ENCODE measurements at places on chromosomes 3 and 15. TPM values are rescaled to one million over a fixed set of nuclear protein-coding genes. Genes with fewer than 3 reads are reported as not detected.

The TTC23 gene
- total RNA-seq, result 26.4 TPM

The NR2E3 gene
- total RNA-seq, result 0.21 TPM

The MORC1 gene
- not detected for total RNA-seq

The KBTBD13 gene
- not detected for total RNA-seq

The NR1I2 gene
- total RNA-seq, result not detected

The NMNAT3 gene
- total RNA-seq, result 19.4 TPM

The HTR3E gene
- total RNA-seq, result not detected

The TMEM212 gene
- total RNA-seq, result not detected

The AP3B2 gene
- total RNA-seq, result 1.3 TPM

The UBE2E1 gene
- total RNA-seq, result 73.9 TPM

The SLC7A14 gene
- not detected for total RNA-seq

The STARD9 gene
- total RNA-seq, result 88.9 TPM

The IL17RB gene
- 3.3 TPM for total RNA-seq

The SLC27A2 gene
- total RNA-seq, result 0.22 TPM

The KCNAB1 gene
- total RNA-seq, result 8.5 TPM

The TLR9 gene
- total RNA-seq, result 0.39 TPM

The KLHL6 gene
- 2.1 TPM for total RNA-seq

The ACP3 gene
- 5.0 TPM for total RNA-seq

The FBXL22 gene
- total RNA-seq, result 0.63 TPM

All from tibial nerve (tissue), 4 donors.